ENCODE measurements at places on chromosomes 7 and 10. TPM values are rescaled to one million over a fixed set of nuclear protein-coding genes. Genes with fewer than 3 reads are reported as not detected.
A peak's percentile ranks its signal among the peaks of the same experiment; 100 is the strongest.

DNA sequence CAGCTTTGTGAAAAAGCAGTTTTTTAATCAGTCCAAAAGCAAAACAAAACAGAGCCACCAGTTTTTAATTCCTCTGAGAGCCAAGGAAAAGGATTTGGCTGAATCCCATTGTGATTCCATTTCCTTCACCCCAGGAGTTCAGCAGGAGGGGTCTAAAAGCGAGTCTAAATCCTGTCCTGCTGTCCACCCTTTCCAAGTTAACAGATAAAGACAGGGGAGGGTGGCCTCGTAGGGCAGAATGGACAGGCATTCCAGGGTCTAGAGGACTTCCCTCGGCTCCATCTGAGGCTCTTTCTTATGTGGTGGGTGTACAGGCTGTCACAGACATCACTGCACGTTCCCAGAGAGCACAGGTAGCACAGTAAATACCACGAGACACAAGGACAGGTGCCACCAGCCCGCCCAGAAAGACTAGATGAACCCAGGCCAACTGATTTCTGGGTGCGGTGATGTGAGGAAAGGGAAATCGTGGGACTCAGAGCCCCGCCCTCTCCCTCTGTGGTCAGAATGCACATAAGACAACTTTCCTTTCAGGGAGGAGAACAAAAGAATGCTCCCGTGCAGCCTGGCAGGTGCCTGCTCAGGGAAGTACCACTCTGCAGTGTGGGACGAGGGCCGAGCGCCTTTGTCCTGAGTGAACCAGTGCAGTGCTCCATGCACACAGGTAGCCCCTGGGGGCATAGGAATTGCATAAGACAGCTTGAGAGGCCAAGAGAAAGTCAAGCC, 119.7 kb downstream of the ABLIM1 start:
- no peak for DNase-seq

- no peak for DNase-seq
Observed at GRCh38 chr7:14436878-14437277, 447.4 kb upstream of the ETV1 start.

GRCh38 chr10:104643303-104643663, 2.2 kb downstream of the SORCS3 start:
- DNase-seq, result no peak

- no peak for DNase-seq
Observed at GRCh38 chr7:1055491-1055955, 11.2 kb downstream of the GPR146 start.

- DNase-seq, result no peak
Observed at GRCh38 chr7:21108182-21108581, 319.7 kb upstream of the SP4 start.

GRCh38 chr10:104293781-104294321, 24.9 kb downstream of the GSTO2 start:
- DNase-seq, result no peak

DNA sequence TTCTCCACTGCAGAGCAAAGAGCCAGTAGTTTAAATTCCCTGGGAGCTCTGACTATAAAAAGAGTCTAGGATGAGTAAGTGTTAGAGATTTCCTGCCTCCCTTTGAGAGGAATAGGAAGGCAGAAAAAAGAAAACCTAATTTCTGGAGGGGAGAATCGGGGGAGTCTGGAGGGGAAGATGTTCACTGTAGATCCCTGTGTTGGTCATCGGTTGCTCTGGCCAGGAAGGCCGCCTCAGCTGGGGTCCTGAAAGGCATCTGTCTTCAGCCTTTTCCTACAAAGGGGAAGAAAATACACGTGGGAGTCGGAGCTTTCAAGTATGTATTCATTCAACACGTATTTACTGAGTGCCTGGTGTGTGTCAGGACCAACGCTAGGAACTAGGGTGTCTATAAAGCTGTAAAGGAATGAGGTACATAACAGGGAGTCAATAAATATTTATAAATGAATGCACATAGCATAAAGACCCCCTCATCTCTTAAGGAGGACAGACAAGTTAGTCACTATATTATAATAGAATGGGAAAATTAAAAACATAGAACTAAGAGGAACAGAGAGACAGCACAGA, 101.1 kb downstream of the ICA1 start:
- DNase-seq, result no peak

- no peak for DNase-seq
Observed at GRCh38 chr10:4765428-4765827, 60.6 kb upstream of the AKR1E2 start.

DNA sequence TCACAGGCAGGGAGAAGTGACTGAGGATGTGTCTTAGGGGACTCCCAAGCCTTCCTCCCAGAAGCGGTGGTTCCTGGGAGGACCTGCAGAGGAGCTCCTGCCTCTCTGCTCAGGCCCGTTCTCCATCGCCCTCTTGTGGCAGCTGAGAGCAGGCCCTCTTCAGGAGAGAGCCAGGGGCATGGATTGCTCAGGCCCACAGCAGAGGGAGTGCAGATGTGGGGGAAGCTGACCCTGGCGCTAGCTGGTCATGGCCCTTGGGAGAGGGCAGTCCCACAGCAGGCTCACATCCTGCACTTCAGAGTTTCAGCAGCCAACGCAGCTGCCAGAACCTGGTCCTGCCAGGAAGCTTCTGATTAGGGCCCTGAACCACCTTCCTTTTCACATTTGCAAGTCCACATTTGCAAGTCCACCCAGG, 94.8 kb upstream of the TARP start:
- peak; percentile 52 for DNase-seq

DNA sequence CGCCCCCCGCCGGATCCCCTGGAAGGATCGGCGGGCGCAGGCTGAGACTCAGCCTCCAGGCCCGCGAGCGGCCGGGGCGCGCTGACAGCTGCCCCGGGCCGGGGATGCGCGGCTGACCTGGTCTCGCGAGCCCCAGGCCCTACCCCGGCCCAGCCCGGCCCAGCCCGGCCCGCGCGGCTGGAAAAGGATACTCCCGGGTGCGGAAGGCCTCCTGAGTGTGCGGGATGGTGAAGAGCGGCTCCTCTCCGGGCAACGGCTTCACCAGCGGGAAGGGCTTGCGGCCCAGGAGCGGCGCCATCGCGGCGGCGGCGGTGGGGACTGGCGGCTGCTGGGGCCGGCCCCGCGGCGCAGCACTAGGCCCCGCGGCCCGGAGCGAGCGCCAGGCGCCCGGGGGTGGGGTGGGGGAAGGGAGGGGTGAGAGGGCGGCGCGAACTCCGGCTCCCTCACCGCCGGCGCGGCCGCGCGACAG, 423 bp downstream of the BAZ1B start:
- DNase-seq, result no peak

GRCh38 chr10:123100030-123100762, 35.6 kb upstream of the HMX3 start:
- DNase-seq, result no peak

DNA sequence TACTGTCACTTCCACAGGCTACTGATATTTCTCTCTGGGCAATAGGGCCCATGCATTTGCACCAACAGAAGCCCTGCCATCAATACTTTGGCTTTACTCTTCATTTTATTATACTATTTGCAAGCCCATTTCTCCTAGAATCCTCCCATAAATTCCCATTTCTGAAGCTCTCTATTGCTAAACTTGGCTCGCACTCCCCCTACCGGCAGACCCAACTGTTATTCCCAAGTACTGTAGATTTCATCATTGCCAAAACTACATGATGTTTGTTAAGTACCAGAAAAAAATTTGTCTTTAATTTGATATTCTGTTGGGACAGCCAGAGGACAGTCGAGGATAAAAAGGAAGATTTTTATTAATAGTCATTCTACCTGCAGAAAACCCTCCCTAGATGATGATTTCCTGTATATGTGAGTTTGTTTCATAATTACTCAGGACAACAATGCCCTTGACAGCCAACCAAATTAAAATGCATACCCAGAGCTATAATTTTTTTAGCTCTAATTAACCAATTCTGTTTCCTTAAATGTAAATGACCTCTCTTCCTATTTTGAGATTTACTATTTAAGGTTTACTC, 298.6 kb downstream of the REEP3 start:
- peak; percentile 65 for DNase-seq

GRCh38 chr10:98080494-98080893, 50.1 kb upstream of the CRTAC1 start:
- no peak for DNase-seq

DNA sequence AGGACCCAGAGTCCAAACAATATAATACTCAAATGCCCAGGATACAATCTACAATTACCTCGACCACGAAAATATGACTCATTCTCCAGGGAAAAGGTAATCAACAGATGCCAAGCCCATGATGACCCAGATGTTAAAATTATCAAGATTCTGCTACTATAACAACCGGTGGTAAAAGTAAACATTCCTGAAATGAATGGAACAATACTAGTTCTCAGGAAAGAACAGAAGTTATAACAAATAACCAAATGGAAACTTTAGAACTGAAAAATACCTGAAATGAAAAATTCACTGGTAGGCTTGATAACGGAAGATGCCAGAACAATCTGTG, 34.1 kb upstream of the GUSB start:
- no peak for DNase-seq

DNA sequence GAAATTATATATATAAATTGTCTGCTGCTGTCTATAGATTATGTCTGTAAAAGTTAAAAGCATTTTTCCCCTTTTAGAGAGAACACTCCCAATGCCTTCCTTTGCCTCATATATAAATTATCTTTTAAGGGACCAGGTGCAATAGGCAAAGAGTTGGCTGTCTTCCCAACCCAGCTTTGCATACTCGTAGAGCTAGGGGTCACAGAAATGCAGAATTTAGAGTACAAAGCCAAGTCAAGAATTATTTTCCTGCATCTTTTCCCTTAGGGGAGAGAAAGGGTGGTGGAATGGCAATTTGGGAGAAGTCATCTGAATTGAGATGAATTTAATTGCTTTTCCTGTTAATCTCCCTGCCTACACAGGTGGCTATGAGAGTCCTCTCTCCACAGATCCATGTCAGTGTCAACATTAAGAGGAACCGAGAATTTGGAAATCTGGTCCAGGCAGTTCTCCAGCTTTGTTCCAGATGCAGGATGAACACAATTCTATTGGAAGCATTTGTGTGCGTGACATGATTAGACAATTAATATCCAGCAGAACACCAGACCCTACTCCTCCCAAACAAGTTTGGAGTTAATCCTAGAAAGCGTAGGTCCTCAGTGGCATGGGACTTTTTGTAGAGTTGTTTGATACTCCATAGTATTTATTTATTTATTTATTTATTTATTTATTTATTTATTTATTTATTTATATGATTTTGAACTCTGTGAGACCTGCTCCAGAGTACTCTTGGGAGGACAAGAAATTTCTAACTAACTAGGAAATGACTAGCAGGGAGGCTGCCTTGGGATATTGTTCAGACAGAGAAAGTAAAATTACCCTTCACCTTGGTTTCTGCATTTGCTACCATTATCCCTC, 80.3 kb upstream of the SKAP2 start:
- DNase-seq, result no peak

DNA sequence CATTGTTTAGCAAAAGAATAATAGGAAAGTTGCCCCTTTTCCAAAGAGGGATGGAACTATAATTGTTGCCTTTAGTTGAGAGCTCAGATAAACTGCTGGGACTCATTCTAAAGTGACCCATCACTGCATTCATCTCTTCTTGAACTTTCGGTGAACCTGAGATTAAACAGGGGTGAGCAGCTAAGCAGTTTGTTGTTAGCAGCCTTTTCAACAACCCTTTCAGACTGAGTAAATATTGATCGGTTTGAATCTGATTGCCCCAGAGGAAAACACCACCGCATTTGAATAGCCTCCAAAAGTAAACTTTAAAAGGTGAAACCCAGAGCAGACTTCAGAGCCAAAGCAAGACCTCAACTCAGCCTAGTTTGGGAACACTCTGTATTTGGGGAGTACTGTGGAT, 4.7 kb downstream of the HOXA1 start:
- no peak for DNase-seq

DNA sequence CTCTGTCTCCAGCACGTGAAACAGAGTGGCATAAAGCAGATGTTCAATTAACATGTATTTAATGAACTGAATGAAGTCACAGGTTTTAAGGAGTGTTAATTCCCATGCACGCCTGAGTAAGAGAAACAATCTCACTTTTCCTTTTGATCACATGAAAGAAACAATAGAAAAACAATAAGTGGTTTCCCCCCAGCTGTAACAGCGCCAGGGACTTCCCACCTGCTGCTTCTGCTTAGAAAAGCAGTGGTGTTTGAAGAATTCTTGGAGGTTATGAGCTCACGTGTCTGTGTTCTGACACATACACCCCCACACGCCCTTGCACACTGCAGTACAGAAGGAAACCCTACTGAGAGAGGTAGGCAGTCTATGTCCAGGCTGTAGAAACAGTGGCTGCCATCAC, 51.3 kb upstream of the FRMD4A start:
- DNase-seq, result no peak

GRCh38 chr10:94010886-94011285, 17.2 kb downstream of the PLCE1 start:
- no peak for DNase-seq

DNA sequence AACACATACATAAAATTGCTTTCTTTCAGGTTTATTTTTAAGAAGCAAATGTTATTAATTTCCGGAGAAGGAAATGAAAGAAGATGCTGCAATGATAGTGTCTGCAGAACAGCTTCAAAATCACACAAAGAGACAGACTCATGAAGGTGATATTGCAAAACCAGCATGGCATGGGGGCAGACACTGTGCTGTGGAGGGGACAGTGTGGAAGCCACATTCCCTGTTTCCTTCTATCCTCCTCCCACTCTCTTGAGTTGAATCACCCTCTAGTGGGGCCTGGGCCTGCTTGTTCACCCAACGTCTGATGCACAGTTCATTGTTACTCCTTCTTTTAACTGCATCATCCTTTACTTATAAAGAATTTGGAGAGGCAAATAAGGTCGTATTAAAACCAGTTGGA, 104.0 kb upstream of the INSIG1 start:
- no peak for DNase-seq

GRCh38 chr7:142910481-142910880, 23.1 kb downstream of the TRPV5 start:
- no peak for DNase-seq

DNA sequence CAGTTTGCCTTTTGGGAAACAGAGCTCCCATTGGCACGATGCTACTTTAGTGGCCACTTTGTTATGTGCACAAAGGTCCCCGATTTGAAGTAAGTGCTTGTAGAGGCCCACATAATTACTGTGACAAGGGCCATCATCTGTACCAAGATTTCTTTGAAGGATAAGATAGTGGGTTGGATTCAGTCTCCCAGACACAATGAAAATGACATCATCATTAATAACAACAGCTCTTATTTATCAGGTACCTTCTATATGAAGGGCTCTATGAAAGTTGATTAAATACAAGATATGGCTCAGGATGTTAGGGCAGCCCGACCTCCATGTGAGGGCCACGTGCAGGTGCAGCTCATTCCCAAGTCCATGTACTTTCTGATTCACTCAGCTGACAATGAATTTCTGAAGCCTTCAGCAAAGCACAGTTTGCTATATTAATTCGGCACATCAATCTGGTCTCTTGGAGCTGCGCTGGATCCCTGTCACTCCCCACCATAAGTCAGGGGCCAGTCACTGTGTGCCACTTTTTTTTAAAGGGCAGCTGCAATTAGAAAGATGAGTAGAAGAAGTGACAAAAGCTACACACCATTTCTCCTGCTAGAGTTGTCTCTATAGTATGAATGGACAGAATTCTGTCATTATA, 140.3 kb downstream of the ABCA13 start:
- no peak for DNase-seq

Gene C7orf33
- total RNA-seq, result not detected

Gene NUTM2B
- 0.21 TPM for total RNA-seq

Gene CDC14C
- not detected for total RNA-seq

Gene CHST3
- 41.2 TPM for total RNA-seq

Gene PRPS1L1
- total RNA-seq, result not detected

Gene CYP26A1
- not detected for total RNA-seq

Gene ACBD7
- total RNA-seq, result 10.2 TPM

Gene NAMPT
- 69.1 TPM for total RNA-seq

Gene JMJD1C
- 140 TPM for total RNA-seq

Gene NXPH1
- total RNA-seq, result not detected

Gene ATP5F1C
- total RNA-seq, result 180 TPM

Gene RBP4
- total RNA-seq, result 92.0 TPM

Gene SUGCT
- 5.0 TPM for total RNA-seq

Gene MUC3A
- total RNA-seq, result not detected

Data from tibial nerve (tissue), 4 donors.